Activated CD4-positive, alpha-beta T cell treated with anti-CD3 and anti-CD28 coated beads, Interleukin-2, amount 10 ng/mL, durations not matched to agents 7 days and 5 days (primary cell): ENCODE measurements at places on chromosomes 13 and 19.

DNA sequence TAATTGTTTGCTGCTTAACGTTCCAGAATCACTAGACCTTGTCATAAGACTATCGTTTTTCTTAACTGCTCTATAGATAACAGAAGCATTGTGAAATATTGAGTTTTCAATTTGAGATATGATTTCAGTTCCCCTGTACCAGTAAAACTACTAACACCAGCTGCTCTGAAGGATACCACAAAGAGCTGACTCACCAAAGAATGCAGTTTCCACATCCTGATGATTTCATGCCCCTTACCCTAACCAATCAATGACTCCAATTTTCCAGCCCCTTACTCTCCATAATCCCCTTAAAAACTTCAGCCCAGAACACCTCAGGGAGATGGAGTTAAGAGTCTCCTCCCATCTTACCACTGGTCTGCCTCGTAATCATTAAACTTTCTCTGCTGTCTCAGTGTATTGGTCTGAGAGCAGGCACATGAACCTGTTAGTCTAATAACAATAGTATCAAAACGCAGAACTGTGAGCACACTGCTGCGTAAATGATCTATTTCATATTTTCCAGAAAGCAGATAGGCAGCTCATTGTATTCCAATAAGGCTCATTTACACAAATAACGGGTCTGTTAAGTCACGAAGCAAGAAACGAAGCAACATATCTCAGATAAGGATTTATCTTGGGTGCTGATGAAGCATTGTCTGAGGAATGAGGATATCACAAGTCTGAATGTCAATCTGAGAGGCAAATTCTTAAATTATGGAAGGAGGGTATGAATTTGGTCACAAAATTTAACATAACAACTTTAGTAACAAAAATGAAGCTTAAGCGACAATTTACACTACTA lies 14.1 kb upstream of the CCNA1 start:
- DNase-seq = no peak

- DNase-seq = no peak
These were observed 10.2 kb downstream of the CARM1 start for GRCh38 chr19:10881403-10882107.

DNA sequence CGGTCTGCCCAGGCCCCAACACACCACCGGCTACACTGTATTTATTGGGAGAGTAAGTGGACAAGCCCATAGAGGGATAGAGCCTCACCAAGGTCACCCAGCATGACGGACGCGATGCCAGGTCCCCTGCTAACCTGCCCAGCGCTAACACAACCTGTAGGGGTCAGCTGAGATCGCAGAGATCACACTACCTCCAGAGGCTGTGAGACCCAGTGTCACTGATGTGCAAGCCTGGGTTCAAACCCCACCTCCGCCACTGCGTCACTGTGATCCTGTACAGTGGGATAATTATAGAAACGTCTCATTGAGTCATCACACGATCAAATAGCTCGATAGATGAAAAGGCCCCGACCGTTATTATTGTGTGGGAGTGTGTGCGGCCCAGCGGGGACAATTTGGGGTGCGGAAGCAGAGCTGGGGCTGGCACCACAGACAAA lies 10.6 kb upstream of the TLE2 start:
- DNase-seq = no peak

GRCh38 chr19:524062-524674 lies 7.4 kb upstream of the CDC34 start:
- DNase-seq = no peak

GRCh38 chr13:113768018-113768905 lies 9.2 kb downstream of the TMEM255B start:
- DNase-seq = no peak

DNA sequence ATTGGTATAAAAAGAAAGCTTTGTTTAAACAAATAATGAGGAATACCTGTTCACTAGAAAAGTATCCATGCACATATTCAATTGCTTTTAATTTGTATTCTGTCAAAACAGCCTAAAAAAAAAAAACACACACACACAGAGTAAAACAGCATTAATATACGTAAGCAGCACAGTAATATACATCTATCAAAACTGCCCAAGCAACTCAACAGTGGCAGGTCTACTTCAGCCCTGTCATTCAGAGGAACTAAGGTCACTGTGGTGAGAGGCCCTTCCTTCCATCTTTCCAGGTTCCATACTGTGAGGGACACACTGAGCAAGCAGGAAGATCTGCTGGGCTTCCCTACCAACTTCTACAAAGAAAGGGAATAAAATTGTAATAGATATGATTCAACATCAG lies 3.8 kb downstream of the PROSER1 start:
- DNase-seq = no peak

DNA sequence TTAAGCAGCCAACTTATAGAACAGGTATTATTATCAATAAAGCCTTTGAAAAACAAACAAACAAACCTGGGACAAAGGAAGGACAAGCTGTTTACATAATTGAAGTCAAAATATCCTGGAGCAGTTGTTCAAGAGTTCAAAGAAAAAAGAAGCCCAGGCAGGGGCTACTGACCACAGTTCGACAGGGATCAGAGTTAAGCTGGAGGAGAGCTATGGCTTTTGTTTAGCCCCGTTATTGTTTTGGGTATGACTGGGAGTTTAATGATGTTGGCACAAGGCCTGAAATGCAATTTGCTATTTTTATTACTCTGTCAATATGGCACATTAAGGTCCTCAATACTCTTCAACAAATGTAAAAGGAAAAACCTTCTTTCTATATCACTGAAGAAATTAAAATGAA lies 624.4 kb upstream of the KLHL1 start:
- DNase-seq = no peak

- no peak for DNase-seq
These were observed 140.8 kb upstream of the SERP2 start for GRCh38 chr13:44232774-44233173.

DNA sequence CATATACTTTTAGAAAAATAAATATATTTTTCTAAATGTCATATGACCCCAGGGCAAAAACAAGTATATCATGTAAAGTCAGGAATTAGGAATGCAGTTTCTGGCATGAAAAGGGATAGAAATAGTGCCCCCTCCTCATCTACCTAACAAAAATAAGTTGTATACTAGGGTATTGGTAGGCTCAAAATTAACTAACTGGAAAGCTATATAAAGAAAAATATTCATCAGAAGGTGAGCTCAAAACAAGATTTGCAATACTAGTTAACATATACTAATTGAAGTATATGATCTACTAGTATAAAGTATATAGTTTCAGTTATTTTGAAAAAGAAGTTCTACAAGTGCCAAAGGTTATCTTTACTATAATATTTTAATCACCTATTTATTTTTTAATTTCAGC lies 200.2 kb downstream of the GPC5 start:
- no peak for DNase-seq

- no peak for DNase-seq
These were observed 3.8 kb upstream of the UQCR11 start for GRCh38 chr19:1609103-1609396.

DNA sequence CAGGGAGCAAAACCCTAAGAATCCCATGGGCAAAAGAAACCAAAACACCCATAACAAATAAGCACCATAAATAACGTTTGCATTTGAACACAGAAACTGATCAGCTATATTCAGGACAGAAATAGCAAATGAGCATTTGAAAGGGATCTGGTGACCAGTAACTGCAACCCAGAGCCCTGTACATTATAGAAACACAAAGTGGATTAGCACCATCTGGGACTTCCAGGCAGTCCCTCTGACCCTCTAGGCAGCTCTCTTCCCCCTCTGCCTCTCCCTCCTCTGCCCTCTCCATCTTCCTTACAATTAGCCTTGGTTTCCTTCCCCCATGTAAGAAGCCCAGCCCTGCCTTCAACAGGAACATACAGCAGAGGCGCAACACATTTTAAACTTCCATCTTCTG lies 215.0 kb downstream of the DCLK1 start:
- DNase-seq = no peak

DNA sequence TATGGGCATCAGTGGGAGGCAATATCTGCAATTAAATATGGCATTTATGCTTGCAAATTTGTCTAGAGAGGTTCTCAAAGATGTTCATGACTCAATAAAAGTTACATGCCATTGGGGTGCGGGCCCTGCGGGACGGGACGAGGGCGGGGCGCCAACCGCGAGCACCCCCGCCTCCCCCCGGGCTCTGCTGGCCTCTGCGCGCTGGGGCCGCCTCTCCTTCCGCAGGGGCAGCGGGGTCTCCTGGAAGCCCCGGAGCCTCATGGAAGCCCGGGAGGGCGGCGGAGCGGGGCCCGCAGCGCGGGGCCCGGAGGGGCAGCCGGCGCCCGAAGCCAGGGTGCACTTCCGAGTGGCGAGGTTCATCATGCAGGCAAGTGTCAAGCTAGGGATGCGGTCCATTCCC lies 179.2 kb downstream of the TPTE2 start:
- no peak for DNase-seq

DNA sequence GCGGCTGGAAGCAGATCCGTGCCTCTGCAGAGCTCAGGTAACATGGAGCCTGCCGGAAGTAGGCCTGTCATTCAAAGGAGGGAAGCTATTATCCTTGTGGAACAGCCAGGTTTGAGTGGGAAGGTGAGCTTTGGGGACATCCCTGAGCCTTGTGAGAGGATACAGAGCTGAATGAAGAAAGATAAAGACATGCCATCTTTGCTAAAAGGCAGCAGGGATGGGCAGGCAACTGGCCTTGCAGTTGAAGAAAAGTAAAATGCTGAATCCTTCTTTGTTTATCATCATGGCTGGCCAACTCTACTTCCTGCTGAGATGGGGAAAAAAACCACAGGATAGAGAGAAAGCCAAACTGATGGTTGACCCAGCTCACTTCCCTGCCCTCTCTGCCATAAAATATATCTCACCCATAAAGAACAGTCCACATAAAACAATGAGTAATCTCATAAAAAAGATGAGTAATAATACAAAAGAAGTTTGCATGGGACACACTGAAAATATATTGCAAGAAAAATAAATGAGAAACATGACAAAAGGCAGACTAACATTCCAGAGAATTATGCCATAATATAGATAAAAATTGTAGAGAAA lies 226.3 kb downstream of the DLEU7 start:
- no peak for DNase-seq

- no peak for DNase-seq
These were observed 1074.4 kb upstream of the PRR20A start for GRCh38 chr13:56066321-56066720.

- no peak for DNase-seq
These were observed 532.4 kb upstream of the SGCG start for GRCh38 chr13:22648320-22648801.

DNA sequence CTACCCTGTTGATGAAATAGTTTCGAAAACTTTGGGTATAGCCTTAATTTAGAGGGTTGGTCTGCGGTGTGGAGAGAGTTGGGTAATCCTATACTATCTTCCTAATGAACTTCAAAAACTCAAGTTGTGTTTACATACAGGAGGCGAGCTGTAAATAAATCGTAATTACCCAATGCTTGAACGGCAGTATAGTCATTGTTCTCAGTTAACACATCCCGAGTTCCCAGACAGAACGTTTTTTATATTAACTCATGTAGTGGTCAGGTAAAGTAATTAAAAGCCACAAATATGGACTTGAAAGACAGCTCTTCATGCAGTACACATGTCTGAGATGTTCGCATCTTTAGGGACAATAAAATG lies 1.5 kb downstream of the PDS5B start:
- no peak for DNase-seq

DNA sequence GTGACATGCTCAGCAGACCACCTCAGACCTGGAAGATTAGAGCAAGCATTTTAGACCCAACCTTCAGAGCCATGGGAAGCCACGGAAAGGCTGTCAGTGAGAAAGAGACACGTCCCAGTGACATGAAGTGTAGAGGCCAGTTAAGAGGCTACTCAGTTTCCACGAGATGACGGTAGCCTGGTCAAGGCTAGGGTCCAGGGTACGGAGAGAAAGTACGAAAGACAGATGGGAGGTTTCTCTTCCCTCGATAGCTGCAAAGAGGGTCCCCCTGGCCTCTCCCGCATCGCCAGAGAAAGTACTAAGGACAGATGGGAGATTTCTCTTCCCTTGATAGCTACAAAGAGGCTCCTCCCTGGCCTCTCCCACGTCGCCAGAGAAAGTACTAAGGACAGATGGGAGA lies 8.6 kb downstream of the ZSCAN5A start:
- DNase-seq = no peak

DNA sequence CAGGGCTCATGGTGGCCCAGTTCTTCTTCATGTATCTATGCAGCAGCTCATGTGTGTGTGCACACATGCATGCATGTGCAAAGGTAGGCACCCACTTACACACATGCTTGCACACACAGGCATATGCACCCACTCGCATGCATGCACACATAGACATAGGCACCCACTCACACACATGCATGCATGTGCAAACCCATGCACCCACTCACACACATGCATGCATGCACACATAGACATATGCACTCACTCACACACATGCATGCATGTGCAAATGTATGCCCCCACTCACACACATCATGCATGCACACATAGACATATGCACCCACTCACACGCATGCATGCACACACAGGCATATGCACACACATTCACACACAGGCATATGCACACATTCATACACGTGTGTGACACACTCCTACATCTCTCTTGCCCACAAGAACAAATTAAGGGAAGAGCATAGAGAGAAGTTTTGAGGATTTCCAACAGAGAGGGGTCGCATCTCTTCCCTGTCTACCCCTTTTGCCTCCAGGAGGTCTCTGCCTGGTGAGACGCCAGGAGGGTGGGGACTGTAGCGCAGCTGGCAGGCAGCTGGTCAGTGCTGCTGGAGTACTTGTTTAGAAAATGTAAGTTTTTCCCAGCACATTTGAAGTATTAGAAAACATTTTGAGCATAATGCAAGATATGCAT lies 63.9 kb upstream of the ARHGEF7 start:
- no peak for DNase-seq
